ENCODE measurements at places on chromosomes 2 and 18. TPM values are rescaled to one million over a fixed set of nuclear protein-coding genes. Genes with fewer than 3 reads are reported as not detected.

The CEBPZOS gene
- 42.3 TPM for total RNA-seq

The SNED1 gene
- 1.5 TPM for total RNA-seq

The LYPD6 gene
- not detected for total RNA-seq

The FRZB gene
- total RNA-seq, result not detected

The TFPI gene
- total RNA-seq, result 0.50 TPM

The TANC1 gene
- 0.34 TPM for total RNA-seq

The LIPG gene
- total RNA-seq, result 0.59 TPM

The ITPRIPL1 gene
- 44.8 TPM for total RNA-seq

The FSHR gene
- total RNA-seq, result not detected

The UGGT1 gene
- 74.7 TPM for total RNA-seq

The SKOR2 gene
- not detected for total RNA-seq

The SCN7A gene
- not detected for total RNA-seq

The EFR3B gene
- 0.46 TPM for total RNA-seq

The TMEM200C gene
- total RNA-seq, result not detected

The ABHD1 gene
- total RNA-seq, result 1.2 TPM

The ATOH8 gene
- total RNA-seq, result 0.07 TPM

The PPP1R1C gene
- total RNA-seq, result not detected

The STAT4 gene
- 92.2 TPM for total RNA-seq

The TLK1 gene
- total RNA-seq, result 81.7 TPM

The FMNL2 gene
- 14.3 TPM for total RNA-seq

The WDR75 gene
- 90.7 TPM for total RNA-seq

The CDH20 gene
- total RNA-seq, result not detected

The INPP5D gene
- total RNA-seq, result 62.3 TPM

The MC2R gene
- total RNA-seq, result not detected

The SIX2 gene
- total RNA-seq, result not detected

The TFCP2L1 gene
- not detected for total RNA-seq

The IL1B gene
- total RNA-seq, result not detected

The SPP2 gene
- not detected for total RNA-seq

The PJVK gene
- total RNA-seq, result 1.7 TPM

The CYTIP gene
- 206 TPM for total RNA-seq

The DLX1 gene
- 0.09 TPM for total RNA-seq

The KCNF1 gene
- not detected for total RNA-seq

The ATP6V1B1 gene
- total RNA-seq, result not detected

The CNDP1 gene
- total RNA-seq, result 0.09 TPM

The MYO7B gene
- total RNA-seq, result 0.30 TPM

Measured in activated T-helper 2 cell treated with anti-CD3 and anti-CD28 coated beads, Interferon-gamma antibody, Interleukin-2, Interleukin-4, amounts not matched to agents 10 μg/mL and 5 μg/mL and 100 μg/mL, durations not matched to agents 14 hours and 24 hours and 36 hours (primary cell).